T-helper 2 cell treated with Interferon-gamma antibody and Interleukin-4, amounts not matched to agents 5 μg/mL and 100 μg/mL, for 36 hours (primary cell): ENCODE measurements at places on chromosomes 2 and 18.
A peak's percentile ranks its signal among the peaks of the same experiment; 100 is the strongest.

GRCh38 chr18:76844144-76844543, 21.8 kb downstream of the ZNF236 start:
- H3K36me3 ChIP-seq = peaks cover 4% of the 10 kb centered on the region
- peaks cover 23% of the 10 kb centered on the region for H3K4me1 ChIP-seq
- no peak for DNase-seq
- no peak overlapping the region for H3K27ac ChIP-seq
- no peaks in the 10 kb centered on the region for H3K27me3 ChIP-seq

- peak overlapping the region; percentile 73 for H3K27ac ChIP-seq
- H3K27me3 ChIP-seq = peaks cover 3% of the 10 kb centered on the region
- H3K4me3 ChIP-seq = peak overlapping the region; percentile 97
- H3K36me3 ChIP-seq = peaks cover 33% of the 10 kb centered on the region
Measured at GRCh38 chr18:22934789-22935188, 1.7 kb downstream of the RBBP8 start.

GRCh38 chr2:134985061-134985460, 62.2 kb downstream of the MAP3K19 start:
- H3K27ac ChIP-seq = no peak overlapping the region
- peaks cover 22% of the 10 kb centered on the region for H3K27me3 ChIP-seq
- H3K4me3 ChIP-seq = no peak overlapping the region
- H3K4me1 ChIP-seq = peaks cover 5% of the 10 kb centered on the region

GRCh38 chr18:63199743-63200241, 119.8 kb downstream of the BCL2 start:
- DNase-seq = peak; percentile 72
- no peaks in the 10 kb centered on the region for H3K27me3 ChIP-seq
- peaks cover 13% of the 10 kb centered on the region for H3K36me3 ChIP-seq
- H3K4me1 ChIP-seq = peaks cover 35% of the 10 kb centered on the region
- H3K27ac ChIP-seq = no peak overlapping the region

GRCh38 chr2:112007493-112007892, 47.6 kb upstream of the TMEM87B start:
- no peaks in the 10 kb centered on the region for H3K4me1 ChIP-seq
- no peaks in the 10 kb centered on the region for H3K36me3 ChIP-seq
- no peaks in the 10 kb centered on the region for H3K27me3 ChIP-seq
- H3K4me3 ChIP-seq = no peak overlapping the region

DNA sequence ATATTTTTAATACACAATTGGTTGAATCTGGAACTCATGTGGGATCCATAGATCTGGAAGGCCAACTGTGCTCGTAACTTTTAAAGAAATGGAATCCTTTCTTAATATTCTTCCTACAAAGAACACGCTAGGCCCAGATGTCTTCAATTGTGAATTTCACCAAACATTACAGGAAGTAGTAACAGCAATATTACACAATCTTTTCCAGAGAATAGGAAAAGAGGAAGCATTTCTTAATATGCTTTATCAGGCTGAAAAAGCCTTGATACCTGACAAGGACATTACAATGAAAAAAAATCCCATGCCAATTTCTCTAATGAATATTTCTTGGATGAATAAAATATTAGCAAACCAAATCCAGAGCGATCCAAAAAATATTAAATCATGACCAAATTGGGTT, 80.3 kb upstream of the HAAO start:
- no peaks in the 10 kb centered on the region for H3K36me3 ChIP-seq
- no peak overlapping the region for H3K27ac ChIP-seq
- DNase-seq = no peak
- peaks cover 6% of the 10 kb centered on the region for H3K27me3 ChIP-seq
- H3K4me3 ChIP-seq = no peak overlapping the region

DNA sequence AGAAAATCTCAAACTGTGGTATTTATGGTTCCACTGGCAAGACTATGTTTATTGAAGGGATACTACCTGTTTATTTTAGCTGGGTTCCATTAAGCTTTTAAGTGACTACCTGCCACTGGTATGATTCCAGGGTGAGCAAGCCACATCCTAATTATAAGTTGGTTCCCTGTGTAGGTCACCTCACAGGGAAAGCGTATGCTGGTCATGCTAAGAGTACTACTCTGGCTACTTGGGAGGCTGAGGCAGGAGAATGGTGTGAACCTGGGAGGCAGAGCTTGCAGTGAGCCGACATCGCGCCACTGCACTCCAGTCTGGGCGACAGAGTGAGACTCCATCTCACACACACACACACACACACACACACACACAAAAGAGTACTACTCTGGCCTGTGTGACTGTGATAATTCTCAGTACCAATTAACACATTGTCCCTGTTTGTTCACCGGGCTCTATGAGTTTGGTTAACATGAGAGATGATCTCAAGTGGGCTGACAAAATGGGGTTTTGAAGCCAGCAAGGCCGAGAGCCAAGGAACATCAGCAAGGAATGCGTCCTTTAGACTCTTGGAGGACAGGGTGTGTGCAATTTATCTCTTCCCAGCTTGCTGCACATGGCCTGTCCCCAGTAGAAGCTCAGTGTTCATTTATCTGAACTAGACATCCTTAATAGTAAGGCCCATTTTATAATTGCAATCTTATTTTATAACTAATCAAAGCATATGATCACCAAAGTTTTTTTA, 15.2 kb upstream of the ITSN2 start:
- H3K27me3 ChIP-seq = no peaks in the 10 kb centered on the region
- H3K27ac ChIP-seq = no peak overlapping the region
- no peaks in the 10 kb centered on the region for H3K4me1 ChIP-seq
- no peak overlapping the region for H3K4me3 ChIP-seq
- no peak for DNase-seq

DNA sequence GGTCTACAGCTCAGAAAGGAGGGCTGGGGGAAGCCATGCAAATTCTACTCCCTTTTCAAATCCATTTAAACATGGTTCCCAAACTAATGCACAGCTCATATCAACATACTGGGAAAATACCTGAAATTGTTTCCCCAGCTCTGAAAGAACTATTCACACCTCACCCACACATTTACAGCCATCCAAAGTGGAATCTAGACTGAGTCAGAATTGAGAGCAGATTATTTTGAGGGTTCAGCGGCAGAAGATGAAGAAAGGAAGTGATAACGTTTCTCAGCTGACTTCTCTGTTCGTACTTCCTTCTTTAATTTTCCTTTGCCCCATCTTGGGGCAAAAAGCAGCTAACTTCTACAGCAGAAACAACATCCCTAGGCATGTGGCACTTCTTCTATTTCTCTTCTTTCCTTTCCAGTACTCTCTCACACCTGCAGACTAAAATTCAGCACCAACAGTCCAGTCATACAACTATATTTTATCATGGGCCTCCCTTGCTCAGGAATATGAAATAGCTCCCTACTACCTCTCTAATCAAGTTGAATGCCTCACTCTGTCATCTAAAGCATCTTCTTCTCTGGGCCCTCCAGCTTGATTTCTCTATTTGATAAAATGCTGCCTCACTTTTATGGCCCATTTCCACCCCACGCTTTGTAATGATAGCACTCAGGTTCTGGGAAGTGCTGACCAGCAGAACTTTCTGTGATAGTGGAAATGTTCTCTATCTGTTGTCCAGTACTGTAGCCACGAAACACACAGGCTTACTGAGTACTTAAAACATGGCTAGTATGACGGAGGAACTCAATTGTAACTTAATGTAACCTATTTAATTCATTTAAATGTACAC, 35.9 kb downstream of the ARHGAP25 start:
- H3K27ac ChIP-seq = peak overlapping the region; percentile 98
- DNase-seq = peak; percentile 54
- H3K4me3 ChIP-seq = peak overlapping the region; percentile 63
- peaks cover 93% of the 10 kb centered on the region for H3K4me1 ChIP-seq
- H3K27me3 ChIP-seq = no peaks in the 10 kb centered on the region

GRCh38 chr2:43228321-43228751, 1.9 kb upstream of the ZFP36L2 start:
- H3K4me3 ChIP-seq = peak overlapping the region; percentile 86
- no peak overlapping the region for H3K27ac ChIP-seq
